Activated T-helper 17 cell treated with anti-CD3 and anti-CD28 coated beads, Interleukin-2, amount 50 U/mL, for 72 hours (primary cell): ENCODE measurements at places on chromosomes 1 and 21.

DNA sequence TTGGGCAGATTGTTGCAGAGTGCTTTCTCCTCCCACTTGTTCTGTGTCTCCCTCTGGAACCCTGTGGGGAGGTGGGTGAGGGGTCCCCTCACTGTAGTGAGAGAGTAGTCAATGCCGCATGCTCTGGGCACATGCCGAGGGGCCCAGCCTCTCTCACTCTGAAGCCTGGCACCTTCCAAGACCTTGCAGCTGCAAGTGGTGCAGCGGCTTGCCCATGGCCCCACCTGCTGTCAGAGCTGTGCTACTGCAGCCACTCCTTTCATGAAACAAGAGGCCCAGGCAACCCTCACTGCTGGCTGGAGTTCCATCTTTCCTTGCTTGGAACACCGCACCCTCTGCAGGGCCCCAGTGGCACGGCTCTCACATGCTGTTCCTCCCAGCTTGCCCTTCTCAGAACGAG, 58.4 kb upstream of the COL6A1 start:
- H3K27ac ChIP-seq, result no peak overlapping the region
- H3K27me3 ChIP-seq, result no peaks in the 10 kb centered on the region
- H3K4me1 ChIP-seq, result peaks cover 5% of the 10 kb centered on the region
- ATAC-seq, result peak; percentile 64

GRCh38 chr21:41365377-41366107, 3.7 kb downstream of the MX2 start:
- H3K27ac ChIP-seq, result no peak overlapping the region
- no peaks in the 10 kb centered on the region for H3K36me3 ChIP-seq
- H3K27me3 ChIP-seq, result no peaks in the 10 kb centered on the region
- H3K4me1 ChIP-seq, result peaks cover 30% of the 10 kb centered on the region

GRCh38 chr1:246492611-246493245, 14.4 kb downstream of the SMYD3 start:
- H3K27ac ChIP-seq, result no peak overlapping the region
- no peaks in the 10 kb centered on the region for H3K27me3 ChIP-seq
- no peak overlapping the region for H3K4me3 ChIP-seq

DNA sequence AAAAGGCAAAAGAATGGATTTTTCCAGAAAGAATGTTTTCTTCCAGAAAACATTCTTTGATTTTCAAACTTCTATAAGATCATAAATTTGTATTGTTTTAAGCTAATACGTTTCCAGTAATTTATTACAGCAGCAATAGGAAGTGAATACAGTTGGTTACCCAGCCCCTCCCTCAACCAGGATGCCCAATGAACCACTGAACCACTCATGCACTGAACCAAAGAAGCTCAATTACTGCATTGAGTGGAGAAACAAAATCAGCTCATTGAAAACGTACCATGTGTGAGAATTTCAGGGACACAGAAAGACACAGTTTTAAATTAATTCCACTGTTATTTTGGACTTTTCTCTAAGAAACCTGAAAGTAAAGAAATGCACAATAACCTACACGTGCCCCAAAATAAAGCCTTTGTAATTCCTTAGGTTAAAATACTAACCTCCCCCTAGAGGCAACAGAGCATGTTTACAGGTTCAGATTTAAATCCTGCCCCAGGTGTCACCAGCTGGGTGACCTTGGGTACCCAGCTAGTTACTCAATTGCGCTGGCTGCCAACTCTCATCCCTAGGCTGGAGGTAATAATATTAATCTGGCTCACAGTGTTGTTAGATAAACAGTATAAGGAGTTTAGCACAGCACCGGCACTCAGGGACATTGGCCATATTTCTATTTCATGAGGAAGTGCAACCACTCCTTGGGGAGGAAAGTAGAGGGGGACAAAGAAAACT, 111.7 kb downstream of the NMNAT2 start:
- H3K27ac ChIP-seq, result no peak overlapping the region
- no peak for ATAC-seq

DNA sequence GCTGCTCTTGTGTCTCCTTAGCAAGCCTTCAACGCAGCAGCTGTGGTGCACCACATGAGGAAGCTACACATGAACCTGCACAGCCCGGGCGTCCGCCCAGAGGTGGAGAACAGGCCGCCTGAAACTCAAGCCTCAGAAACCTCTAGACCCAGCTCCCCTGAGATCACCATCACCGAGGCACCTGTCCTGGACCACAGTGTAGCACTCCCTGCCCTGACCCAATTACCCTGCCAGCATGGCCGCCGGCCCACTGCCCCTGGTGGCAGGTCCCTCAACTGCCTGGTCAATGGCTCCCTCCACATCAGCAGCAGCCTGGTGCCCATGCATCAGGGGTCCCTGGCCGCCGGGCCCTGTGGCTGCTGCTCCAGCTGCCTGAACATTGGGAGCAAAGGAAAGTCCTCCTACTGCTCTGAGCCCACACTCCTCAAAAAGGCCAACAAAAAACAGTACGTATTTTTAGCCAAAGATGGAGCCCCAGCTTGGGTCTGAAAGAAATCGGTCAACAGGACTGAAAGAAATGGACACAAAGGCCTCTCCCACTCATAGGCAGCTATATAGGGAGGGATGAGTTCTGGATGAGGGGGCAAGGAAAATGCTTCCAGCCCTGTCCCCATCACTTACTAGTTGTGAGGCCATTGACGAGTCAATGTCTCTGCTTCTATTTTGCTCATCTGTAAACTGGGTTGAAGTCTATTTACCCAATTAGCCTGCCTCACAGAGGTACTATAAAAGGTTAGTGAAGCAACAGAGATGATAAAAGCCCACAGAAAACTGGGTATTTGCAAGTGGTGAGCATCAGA, 28.5 kb downstream of the CAMK1G start:
- no peaks in the 10 kb centered on the region for H3K27me3 ChIP-seq
- no peaks in the 10 kb centered on the region for H3K4me1 ChIP-seq
- no peaks in the 10 kb centered on the region for H3K36me3 ChIP-seq
- no peak overlapping the region for H3K27ac ChIP-seq

GRCh38 chr1:35386290-35386689, 117.8 kb downstream of the ZMYM4 start:
- no peak for ATAC-seq
- H3K27me3 ChIP-seq, result no peaks in the 10 kb centered on the region
- H3K4me3 ChIP-seq, result no peak overlapping the region
- peaks cover 54% of the 10 kb centered on the region for H3K36me3 ChIP-seq
- no peak overlapping the region for H3K27ac ChIP-seq

DNA sequence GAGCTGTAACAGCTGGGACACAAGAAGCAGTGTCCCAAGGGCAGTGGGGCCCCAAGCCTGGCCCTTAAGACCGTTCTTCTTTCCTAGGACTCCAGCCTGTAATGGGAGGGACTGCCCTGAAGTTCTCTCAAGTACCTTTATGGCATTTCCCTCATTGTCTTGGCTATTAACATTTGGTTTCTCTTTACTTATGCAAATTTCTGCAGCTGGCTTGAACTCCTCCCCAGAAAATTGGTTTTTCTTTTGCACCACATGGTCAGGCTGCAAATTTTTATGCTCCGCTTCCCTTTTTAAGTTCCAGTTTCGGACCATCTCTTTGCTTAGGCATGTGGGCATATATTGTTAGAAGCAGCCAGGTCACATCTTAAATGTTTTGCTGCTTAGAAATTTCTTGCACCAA, 3.1 kb upstream of the MROH9 start:
- no peak for ATAC-seq
- H3K4me1 ChIP-seq, result peaks cover 5% of the 10 kb centered on the region
- H3K27me3 ChIP-seq, result peaks cover 8% of the 10 kb centered on the region
- no peak overlapping the region for H3K27ac ChIP-seq
- H3K4me3 ChIP-seq, result no peak overlapping the region
